ENCODE measurements at places on chromosomes 11 and 22. TPM values are rescaled to one million over a fixed set of nuclear protein-coding genes. Genes with fewer than 3 reads are reported as not detected.

The PNPLA5 gene
- total RNA-seq, result 0.05 TPM

The MS4A8 gene
- not detected for total RNA-seq

The RFPL2 gene
- not detected for total RNA-seq

The C11orf42 gene
- total RNA-seq, result not detected

The NXPE1 gene
- not detected for total RNA-seq

The RASGRP2 gene
- total RNA-seq, result not detected

The PDGFB gene
- 4.5 TPM for total RNA-seq
